ENCODE measurements at places on chromosomes 7 and 10.

GRCh38 chr10:79393221-79393923 lies 46.1 kb downstream of the PPIF start:
- peak; percentile 11 for DNase-seq

GRCh38 chr7:5231811-5232484 lies 41.9 kb downstream of the WIPI2 start:
- DNase-seq: no peak

DNA sequence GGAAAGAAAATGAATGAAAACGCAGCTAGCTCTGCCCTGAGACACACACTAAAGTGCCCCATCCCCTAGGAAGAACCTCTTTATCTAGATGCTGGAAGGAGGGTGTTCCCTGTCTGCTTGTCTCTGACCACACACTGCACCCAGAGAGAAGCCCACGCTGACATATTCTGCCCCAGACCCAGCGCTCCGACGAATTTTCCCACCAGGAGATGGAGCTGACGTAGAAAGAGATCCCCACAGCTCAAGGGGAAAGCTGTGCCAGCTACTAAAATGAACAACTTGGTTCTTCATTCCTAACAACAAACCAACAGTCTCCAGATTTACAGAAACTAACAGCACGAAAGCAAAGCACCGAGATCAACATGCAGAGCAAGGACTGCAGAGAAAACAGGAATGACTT lies 73.3 kb downstream of the KIAA1549 start:
- DNase-seq: no peak

DNA sequence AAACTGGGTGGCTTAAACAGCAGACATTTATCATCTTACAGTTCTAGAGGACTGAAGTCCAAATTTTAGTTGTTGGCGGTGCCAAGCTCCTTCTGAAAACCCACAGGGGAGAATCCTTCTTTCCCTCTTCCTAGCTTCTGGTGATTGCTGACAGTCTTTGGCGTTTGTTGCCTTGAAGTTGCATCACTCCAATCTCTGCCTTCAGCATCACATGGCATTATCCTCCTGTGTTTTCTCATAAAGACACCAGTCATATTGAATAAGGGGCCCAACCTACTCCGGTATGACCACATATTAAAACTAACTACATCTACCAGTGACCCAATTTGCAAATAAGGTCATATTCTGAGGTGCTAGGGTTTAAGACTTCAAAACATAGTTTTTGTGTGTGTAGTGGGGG lies 472.1 kb upstream of the IGFBP3 start:
- DNase-seq: no peak

DNA sequence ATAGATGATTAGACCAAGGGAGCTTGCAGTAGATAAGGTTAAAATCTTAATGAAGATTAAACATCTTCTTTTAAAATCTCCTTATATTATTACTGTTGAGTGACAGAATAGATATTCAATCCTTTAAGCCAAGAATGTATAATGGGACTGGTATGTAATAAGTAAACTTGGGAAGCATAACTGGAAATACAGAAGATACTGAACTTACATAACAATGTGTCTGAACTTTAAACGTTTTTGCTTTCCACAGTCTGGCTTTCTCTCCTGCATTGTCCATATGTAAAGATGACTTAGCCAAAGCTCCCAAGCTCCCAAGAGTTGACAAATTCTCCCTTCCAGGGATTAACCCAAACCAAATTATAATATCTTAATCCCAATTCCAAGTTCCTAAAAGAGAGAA lies 129.8 kb downstream of the KCND2 start:
- no peak for DNase-seq

GRCh38 chr7:102459221-102459844 lies 5.3 kb downstream of the ALKBH4 start:
- DNase-seq: no peak

GRCh38 chr10:121668314-121669027 lies 70.2 kb upstream of the FGFR2 start:
- DNase-seq: peak; percentile 75

DNA sequence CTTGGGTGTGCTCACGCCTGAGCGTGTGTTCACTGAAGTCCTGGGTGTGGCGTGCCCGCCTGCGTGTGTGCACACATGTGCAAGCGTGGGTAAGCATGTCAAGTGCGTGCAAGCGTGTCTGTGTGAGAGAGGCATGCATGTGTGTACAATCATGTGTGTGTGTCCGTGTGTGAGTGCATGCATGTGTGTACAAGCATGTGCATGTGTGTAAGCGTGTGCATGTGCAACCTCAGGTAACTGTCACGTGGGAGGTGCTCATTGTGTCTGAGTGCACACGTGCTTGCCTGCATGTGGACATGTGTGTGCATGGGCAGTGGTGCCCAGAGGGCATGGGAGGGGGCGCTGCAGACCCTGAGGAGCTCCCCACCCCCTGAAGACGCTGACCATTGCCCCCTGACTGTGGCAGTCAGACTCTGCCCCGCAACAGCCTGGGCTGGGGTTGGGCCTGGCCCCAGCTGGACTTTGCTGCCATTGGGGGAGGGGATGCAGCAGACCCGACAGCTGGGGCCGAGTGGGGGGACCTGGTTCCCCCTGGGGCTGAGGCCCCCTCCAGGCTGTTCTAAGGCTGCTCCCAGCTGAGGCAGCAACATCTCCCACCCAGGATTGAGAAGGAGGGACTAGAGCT lies 88.1 kb downstream of the UNCX start:
- no peak for DNase-seq

DNA sequence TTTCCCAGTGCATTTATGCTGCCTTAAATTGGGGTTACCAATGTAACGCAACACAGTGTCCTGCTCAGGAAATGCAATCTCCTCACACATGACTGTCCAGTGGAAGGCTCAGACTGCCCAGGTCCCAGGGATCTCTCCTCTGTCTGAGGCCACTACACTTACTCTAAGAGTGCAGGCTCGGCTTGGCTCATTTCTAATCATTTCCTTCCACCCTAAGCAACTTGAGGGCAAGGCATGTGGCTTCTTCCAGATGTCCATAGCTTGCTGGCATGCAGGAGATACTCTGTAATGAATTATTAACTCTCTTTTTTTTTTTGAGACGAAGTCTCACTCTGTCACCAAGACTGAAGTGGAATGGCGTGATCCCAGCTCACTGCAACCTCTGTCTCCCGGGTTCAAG lies 23.7 kb downstream of the PLAC9 start:
- no peak for DNase-seq

- DNase-seq: no peak
Measured at GRCh38 chr7:22476824-22477223, 23.2 kb downstream of the STEAP1B start.

- peak; percentile 47 for DNase-seq
Measured at GRCh38 chr10:92689663-92690210, at the start of gene HHEX. Gene HHEX, plus strand, starts transcription at chr10:92689955. Its CDS starts 32 bp downstream, at chr10:92689987.

- no peak for DNase-seq
Measured at GRCh38 chr10:27382176-27382575, 121.9 kb upstream of the RAB18 start.

DNA sequence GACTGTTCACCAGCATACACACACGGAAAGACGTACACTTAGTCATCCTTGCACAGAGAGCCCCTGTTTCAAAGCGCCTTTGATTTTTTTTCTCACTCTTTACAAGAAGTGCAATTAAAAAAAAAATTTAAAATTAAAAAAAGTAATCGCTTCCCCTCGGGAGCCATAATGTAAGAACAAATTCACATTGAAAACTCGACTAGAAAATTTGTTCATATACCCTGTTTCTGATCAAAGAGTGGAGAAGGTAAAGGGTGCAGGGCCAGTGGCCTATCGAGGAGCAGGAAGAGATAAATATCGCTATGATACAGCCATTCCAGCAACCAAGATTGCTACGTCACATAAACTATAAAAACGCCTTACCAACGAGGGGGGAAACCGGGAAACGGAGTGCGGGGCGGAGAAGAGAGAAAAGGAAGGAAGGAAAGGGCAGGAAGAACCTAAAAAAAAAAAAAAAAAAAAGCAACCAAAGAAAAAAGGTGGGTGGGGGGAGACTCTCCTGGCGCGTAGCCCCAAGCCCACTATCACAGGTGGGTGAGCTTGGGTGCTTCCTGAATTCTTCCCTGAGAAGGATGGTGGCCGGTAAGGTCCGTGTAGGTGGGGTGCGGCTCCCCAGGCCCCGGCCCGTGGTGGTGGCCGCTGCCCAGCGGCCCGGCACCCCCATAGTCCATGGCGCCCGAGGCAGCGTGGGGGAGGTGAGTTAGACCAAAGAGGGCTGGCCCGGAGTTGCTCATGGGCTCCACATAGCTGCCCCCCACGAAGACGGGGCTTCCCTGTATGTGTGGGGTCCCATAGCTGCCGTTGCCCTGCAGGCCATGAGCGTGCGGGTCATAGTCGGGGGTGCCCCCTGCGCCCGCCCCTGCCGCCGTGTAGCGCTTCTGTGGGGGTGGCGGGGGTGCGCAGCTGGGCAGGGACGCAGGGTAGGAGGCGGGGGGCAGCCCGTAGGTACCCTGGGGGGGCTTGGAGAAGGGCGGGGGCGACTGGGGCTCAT lies 5.2 kb upstream of the HOXA2 start:
- no peak for DNase-seq

GRCh38 chr10:113680190-113681111 lies 739 bp downstream of the CASP7 start:
- peak; percentile 63 for DNase-seq

DNA sequence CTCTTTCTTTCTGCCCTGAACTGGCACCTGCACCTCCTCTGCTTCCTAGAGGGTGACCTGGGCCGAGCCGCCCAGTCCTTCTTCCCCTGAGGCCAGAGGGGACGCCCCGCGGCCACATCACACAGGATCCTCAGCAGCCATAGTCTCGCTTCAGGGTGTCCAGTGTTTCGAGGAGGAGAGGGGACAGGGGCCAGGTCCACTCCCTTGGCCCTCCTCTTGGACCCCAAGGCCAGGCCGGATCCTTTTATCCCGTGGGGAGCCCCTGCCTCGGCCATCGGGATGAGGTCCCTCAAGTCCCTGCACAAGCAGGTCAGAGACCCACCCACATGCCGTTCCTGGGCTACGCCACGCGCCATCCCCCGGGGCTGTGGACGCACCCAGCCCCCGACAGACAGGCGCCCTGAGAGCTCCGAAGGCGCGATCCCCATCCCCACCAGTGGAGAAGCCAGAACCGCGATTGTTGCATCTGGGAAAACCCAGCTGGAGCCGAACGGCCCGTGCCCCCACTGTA lies 3.6 kb downstream of the BHLHA15 start:
- no peak for DNase-seq

DNA sequence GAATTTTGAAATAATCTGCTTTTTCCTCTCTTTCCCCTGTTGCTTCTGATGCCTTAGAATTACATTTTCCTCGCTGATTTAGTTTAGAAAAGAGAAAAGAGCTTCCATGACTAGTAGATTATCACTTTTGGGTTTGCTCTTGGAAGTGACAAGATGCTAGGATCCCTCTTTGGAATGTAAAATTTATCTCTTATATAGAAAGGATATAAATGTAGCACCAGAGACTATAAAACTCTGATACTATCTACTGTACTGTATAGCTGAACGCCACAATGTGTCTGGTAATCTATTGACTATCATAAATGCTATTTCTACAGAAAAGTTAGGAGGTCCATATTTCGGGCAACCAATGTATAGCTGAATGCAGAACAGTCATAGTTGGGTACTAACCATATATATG lies 1.1 kb upstream of the HDAC9 start:
- no peak for DNase-seq

DNA sequence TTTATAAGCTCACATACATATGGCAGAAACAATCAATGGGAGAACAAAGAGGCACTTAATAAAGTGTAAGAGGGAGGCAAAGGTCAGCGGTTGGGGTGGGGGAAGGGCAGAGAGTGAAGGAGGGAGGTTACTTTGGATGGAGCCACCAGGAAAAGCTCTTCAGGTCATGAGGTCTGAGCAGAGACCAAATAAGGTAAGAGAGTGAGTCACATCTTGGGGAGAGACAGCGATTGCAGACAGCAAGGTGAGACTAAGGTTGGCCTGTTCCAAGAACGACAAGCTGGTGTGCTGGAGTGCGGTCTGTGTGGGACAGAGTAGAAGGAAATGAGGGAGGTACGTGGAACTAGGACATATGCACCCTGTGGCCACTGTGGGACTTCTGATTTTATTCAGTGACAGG lies 74.3 kb upstream of the TOMM7 start:
- DNase-seq: no peak

- DNase-seq: no peak
Measured at GRCh38 chr7:151175793-151176311, 8.4 kb upstream of the GBX1 start.

DNA sequence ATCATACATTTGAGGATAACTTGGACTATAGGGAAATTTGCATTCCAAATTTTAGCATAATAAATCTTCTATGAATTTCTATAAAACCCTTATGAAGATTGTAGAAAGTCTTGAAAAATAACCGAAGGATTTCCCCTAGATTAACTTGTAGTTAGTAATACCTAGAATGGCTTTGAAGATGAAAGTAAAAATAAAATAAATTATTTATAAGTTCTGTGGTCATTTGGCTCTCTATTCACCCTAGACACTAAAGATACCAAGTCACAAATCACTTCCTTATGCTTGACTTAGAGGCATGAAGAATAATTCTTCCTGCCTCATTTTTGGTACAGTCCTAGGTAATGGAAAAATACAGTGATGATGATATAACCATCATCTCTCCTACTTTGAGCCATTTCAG lies 79.3 kb downstream of the CSTF2T start:
- no peak for DNase-seq

GRCh38 chr7:80386686-80387085 lies 125.2 kb downstream of the GNAT3 start:
- DNase-seq: no peak

- DNase-seq: no peak
Measured at GRCh38 chr7:43645699-43646226, 62.9 kb downstream of the STK17A start.

- no peak for DNase-seq
Measured at GRCh38 chr7:43756368-43757072, 2.0 kb upstream of the BLVRA start.

GRCh38 chr10:65571011-65571570 lies 1354.7 kb upstream of the LRRTM3 start:
- no peak for DNase-seq

- peak; percentile 57 for DNase-seq
Measured at GRCh38 chr10:3785851-3786271, 852 bp upstream of the KLF6 start.

GRCh38 chr10:123848564-123849457 lies 42.8 kb downstream of the CPXM2 start:
- no peak for DNase-seq

GRCh38 chr7:92823042-92823441 lies 13.3 kb downstream of the CDK6 start:
- no peak for DNase-seq

- no peak for DNase-seq
Measured at GRCh38 chr7:116018731-116019130, 11.8 kb downstream of the TFEC start.

DNA sequence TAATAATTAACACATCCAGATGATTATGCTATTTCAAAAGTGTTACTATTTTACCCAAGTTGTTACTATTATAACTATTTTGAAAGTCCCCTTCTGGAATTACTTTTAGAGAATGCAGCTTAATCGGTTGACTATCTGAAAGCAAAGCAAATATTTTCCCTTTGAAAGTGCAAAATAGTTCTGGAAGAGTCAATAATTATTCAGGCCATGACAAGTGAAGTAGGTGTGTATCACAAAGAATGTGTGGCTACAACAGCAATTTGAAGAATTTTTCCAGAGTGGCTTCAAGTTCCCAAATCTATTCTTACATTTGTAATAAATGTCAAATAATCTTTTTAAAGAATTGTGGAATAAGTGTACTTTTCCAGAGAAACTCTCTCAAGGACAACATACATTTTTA lies 42.8 kb downstream of the RNLS start:
- DNase-seq: no peak

- DNase-seq: no peak
Measured at GRCh38 chr7:31249671-31250070, 90.9 kb downstream of the NEUROD6 start.

GRCh38 chr10:101122270-101123084 lies 8.6 kb upstream of the TLX1 start:
- DNase-seq: no peak

GRCh38 chr7:47902013-47902412 lies 46.3 kb downstream of the PKD1L1 start:
- DNase-seq: no peak

Measured in testis (tissue), 5 donors.